Esophagus squamous epithelium (tissue), 5 donors: ENCODE measurements at places on chromosomes 4 and X.

DNA sequence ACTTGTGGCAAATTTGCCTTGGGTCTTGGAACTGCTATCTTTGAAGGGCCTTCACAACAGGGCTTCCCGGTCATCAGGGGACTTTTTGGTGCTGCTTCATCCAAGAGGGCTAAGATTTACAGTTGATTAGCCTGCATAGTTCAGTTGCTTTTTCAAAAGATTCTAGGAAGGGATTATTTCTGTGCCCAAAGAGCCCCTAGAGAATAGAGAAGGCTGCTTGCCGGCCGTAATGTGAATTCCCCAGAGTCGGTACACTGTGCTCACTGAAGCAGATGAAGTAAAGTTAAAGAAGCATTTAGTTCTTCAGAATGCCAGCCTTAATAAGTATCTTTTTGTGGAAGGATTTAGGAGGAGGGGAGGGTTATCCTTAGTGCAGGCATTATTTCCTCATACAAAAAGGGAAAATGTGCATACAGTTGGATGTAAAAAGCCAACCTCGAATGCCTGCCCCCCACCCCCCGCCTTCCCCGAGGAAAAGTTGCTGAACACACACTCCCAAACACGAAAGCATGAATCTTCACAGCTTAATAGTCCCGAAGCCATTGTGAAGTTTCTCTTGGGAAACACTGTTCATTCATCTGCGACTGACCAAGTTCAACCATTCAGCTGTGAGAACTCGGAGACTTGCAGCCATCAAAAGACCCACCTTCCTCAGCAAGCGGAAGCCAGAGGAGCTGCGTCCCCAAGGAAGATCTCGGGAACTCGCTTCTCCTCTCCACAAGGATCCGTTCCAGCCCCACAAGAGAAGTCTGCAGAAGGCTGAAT lies 47.6 kb downstream of the ANOS1 start:
- DNase-seq, result no peak

DNA sequence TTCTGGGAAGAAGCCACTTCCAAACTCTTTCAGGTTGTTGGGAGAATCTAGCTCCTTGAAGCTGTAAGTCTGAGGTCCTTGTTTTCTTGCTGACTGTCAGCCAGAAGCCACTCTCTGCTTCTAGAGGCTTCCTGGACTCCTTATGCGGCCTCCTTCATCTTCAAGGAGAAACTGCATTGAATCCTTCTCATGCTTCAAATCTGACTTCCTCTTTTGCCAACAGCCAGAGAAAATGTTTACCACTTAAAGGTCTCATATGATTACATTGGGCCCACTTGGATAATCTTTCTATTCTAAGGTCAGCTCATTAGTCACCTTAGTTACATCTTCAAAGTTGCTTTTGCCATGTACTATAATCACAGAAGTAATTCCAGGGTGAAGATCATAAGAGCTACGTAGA lies 327.0 kb downstream of the HNRNPD start:
- DNase-seq, result no peak

DNA sequence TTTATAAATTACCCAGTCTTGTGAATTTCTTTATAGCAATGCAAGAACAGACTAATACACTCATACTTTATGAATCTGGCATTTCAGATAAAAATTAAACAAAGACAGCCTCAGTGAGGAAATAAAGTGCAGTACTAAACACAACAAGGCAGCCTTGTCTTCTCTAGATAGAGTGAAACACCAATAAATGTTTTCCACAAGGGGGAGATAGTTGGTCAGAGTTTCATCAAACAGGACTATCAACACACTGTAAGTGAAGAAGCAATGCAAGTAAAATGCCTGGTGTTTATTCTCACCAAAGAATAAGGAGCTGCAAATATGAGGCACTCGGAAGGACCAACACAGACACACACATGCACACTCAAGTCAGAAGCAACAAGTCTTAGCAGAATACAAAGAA lies 62.8 kb downstream of the FAM9B start:
- no peak for DNase-seq

- no peak for DNase-seq
Observed at GRCh38 chr4:110639207-110640090, 16.6 kb upstream of the PITX2 start.

GRCh38 chr4:140212646-140213045 lies 58.7 kb upstream of the MAML3 start:
- no peak for DNase-seq

GRCh38 chr4:41070516-41071281 lies 143.6 kb downstream of the APBB2 start:
- DNase-seq, result no peak

DNA sequence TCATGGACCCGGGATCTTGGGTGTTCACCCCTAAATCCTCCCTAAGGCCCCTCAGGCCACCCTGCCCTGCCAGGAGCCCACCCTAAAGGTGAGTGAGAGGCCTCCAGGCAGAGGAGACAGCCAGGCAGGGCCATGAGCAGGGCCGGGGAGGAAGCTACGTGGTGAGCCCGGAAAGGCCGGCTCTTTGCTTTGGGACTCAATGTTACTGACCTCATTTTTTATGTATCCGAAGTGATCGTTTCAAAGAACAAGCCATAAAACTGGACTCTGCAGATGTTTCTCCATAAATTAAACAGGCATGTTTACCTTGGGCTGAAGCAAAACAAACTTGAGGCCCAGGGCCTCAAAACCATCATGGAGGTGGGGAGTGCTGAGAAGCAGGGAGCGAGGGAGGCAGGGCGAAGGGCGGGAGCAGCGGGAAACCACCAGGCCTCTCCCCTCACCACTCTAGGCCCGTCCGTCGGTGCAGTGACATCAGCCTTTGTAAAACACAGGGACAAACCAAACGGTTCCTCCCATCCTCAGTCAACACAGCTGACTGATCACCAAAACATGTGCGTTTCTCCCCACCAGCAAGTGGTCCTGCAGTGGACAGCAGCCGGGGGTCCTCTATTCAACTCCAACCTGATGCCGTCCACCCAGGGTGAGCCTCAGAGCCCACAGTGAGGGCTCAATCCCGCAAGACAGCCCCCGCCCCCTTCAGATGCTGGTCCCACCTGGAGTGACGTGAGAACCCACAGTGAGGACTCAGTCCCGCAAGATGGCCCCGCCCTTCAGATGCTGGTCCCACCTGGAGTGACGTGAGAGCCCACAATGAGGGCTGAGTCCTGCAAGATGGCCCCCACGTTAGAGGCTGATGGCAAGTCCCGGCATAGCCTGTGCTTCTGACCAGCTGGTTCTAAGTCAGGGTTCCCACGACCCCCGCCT lies 102.9 kb upstream of the LRPAP1 start:
- no peak for DNase-seq

DNA sequence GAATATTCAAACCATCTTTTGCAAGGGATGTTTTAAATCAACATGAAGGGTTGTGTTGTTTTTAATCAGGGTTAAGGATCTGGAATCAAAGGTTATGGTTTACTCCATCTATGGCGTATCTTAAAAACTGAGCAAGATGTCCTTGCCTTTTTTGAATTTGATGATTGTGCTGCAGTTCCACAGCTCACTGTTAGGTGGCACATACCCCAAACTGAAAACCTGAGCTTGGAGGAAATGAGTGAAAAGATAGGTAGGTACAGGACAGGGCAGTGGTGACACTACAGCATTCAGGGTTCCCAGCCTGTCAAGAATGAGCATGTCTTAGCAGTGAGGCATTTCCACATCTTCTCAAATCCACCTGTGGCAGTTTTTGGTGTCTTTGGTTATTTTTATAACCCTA lies 13.1 kb upstream of the EOLA1 start:
- no peak for DNase-seq

GRCh38 chr4:32135642-32136041 lies 1415.5 kb downstream of the PCDH7 start:
- no peak for DNase-seq

DNA sequence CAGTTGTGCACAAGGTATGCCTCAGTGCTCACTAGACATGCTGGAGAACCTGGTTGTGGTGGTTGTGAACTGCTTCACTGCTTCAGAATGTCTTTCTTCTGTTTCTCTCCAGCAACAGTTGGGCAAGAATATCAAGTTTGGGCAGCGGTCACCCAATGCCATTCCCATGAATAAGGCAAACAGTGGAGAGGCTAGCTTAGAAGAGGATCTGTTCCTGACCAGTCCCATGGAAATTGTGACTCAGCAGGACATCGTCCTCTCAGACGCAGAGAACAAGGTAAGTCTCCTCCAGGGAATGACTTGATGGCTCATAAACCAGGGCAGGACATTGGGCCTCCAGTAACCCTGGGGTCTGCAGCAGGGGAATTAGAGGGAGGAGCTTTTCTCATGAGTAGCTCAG lies 79.9 kb downstream of the AASDH start:
- DNase-seq, result no peak

GRCh38 chr4:43853565-43854264 lies 594.9 kb downstream of the KCTD8 start:
- DNase-seq, result no peak

- no peak for DNase-seq
Observed at GRCh38 chrX:120486786-120487185, 17.7 kb upstream of the LAMP2 start.

DNA sequence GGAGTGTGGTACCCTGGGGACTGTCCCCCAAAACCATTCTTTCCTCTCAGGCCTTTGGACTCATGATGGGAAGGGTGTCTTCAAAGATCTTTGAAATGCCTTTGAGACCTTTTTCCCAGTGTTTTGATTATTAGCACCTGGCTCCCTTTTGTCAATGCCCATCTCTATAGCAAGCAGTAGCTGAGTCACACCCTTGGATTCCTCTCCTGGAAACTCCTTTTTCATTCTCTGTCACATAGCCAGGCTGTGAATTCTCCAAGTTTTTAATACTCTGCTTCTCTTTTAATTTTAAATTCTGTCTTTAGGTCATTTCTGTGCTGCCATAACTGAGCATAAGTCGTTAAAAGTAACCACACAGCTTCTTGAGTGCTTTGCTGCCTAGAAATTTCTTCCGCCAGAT lies 29.7 kb downstream of the IL21 start:
- no peak for DNase-seq

GRCh38 chr4:8245884-8246833 lies 23.4 kb upstream of the HTRA3 start:
- DNase-seq, result no peak

DNA sequence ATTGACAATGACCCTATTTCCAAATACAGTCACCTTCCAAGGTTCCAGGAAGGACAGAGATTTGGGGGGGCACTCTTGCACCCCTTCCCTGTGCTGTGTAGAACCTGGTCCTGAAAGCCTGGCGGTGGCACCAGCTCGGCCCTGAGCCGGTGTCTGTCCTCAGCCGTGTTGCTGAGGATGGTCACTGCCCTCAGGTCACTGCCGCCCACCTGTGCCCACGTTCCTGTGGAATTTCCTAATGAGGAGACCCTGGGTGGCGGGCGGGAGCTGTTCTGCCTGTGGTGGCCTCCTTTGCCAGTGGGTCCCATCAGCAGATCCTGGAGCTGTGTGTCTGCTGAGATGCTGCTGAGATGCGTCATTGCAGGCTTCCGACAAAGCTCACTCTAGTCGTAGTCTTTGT lies 32.9 kb downstream of the NELFA start:
- DNase-seq, result no peak

DNA sequence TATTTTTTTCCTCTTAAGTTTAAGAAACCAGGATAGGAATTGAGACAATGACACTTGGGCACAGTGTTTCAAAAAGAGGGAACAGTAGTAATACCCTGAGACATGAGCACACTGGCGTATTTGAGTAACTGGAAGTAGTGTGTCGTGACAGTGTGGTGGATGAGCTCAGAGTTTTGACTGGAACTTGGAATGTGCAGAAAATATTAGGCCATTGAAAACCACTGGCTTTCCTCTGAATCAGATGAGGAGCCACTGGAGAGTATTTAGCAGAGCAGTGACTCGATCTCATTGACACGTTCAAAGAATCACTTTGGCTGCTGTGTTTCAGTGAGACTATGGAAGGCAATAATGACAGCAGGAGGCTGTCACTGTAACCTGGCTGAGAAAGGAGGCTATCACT lies 1531.2 kb downstream of the STIM2 start:
- no peak for DNase-seq

GRCh38 chrX:120617996-120618630 lies 11.7 kb downstream of the C1GALT1C1 start:
- no peak for DNase-seq

DNA sequence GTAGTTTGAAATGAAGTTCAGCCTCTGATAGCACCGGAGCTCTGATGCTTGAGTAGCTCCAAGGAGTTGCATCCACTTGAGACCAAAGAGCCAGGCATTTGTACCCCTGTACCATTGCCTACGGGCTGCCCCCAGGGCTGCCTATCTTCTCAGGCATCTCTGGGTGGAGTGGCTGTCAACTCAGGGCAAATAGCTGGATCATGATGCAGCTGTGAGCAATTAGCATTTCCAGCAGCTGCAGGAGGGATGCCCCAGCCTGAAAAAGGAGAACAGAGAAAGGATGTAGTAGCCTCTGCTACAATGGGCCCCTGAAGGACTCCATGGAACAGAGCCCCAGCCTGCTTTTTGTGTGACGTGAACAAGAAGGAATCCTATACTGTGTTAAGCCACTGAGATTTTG lies 492.6 kb downstream of the BCOR start:
- DNase-seq, result no peak

DNA sequence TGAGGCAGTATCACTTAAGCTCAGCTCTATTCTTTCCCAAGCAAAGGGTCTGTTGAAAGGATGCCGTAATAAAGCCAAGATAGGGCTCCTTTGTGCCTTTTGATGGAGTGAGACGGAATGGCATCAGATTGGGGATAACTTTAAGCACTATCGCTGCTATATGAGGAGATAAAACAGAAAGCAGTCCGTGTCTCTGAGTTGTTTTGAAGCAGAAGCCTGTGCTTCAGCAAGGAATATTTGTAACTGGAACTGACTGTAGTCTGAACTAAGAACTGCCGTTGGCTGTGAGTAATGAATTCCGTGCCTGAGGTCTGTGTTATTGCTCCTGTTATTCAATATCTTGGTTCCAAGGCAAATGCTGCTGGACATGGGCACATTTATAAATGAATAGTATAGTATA lies 297.4 kb downstream of the ANKRD50 start:
- DNase-seq, result no peak
